ENCODE measurements at places on chromosomes 1 and 21. TPM values are rescaled to one million over a fixed set of nuclear protein-coding genes. Genes with fewer than 3 reads are reported as not detected.

DNA sequence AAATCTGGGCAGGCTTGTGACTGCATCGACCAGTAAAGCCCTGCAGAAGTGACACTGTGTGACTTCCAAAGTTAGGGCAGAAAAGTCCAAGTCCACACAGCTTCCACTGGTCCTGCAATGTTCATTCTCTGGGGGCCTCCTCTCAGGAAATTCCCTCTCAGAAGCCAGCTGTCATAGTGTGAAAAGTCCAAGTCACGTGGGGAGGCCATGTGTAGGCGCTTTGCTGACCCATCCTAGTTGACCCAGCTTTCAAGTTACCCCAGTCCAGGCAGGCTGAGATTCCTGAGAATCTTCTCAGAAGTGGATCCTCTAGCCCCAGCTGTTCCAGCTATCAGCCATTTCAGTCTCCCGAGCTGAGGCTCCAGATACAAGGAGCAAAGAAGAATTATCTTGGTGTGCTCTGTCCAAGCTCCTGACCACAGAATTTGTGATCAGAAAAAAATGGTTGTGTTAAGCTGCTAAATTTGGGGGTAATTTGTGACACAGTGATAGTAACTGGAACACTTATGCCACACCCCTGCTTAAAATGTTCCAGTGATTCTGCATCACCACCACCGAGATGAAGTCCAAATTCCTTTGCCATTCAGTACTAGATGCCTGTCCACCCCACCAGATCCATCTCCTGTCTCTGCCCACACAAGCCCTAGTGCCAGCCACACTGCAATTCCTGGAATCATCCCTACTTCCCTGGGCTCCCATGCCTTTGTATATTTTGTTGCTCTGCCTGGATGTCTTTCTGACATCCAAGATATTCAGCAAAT lies 2.5 kb upstream of the STUM start:
- H3K4me3 ChIP-seq: no peak overlapping the region
- H3K4me1 ChIP-seq: peaks cover 13% of the 10 kb centered on the region
- no peak for DNase-seq
- H3K27me3 ChIP-seq: peaks cover 46% of the 10 kb centered on the region
- no peaks in the 10 kb centered on the region for H3K36me3 ChIP-seq
- H3K27ac ChIP-seq: no peak overlapping the region

- no peak for DNase-seq
- H3K27me3 ChIP-seq: no peaks in the 10 kb centered on the region
These were observed 65.8 kb upstream of the HSD17B7 start for GRCh38 chr1:162724583-162725120.

DNA sequence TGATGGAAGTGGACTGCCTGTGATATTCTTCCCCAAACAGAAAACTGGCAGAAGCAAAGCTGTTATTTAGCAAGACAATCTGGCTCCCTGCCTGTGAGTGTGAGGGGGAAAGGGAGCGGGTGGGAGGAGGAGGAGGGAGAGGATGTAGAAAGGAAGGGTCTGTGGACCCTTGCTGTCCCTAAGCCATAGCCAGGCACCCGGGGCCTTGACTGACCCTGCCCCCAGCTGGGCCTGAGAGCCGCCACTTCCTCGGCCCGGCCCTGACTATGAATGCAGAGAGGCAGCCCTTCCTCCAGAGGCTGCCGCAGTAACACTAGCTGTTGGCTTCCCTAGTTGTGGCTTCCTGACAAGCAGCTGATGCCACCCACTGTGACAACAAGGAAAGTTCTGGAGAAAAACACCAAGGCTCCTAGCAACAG lies 13.9 kb downstream of the PLA2G2F start:
- DNase-seq: no peak
- H3K36me3 ChIP-seq: no peaks in the 10 kb centered on the region
- H3K4me3 ChIP-seq: no peak overlapping the region
- H3K27me3 ChIP-seq: no peaks in the 10 kb centered on the region

- H3K4me1 ChIP-seq: no peaks in the 10 kb centered on the region
- DNase-seq: no peak
- peaks cover 35% of the 10 kb centered on the region for H3K27me3 ChIP-seq
- H3K36me3 ChIP-seq: no peaks in the 10 kb centered on the region
- no peak overlapping the region for H3K4me3 ChIP-seq
These were observed 88.2 kb upstream of the WNT4 start for GRCh38 chr1:22231068-22231593.

DNA sequence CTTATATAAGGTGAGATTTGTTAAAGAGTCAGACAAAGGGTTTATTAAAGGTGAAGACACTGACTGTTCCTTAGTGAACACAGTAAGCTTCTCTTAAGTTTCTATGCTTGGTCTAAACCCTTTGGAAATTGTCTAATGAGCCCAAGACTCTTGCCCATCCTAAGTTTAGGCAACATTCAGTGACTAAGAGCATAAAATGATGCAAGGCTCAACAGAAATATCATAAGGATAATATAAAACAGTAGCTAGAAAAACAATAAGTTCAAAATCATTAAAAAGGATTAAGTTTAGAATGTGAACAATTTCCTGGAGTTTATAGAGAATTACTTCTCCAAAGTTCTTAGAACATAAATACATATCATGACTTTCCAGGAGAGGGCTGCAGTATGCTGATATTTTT lies 108.9 kb upstream of the PDC start:
- peaks cover 7% of the 10 kb centered on the region for H3K4me1 ChIP-seq
- no peak overlapping the region for H3K4me3 ChIP-seq
- no peak for DNase-seq
- H3K36me3 ChIP-seq: no peaks in the 10 kb centered on the region
- H3K27ac ChIP-seq: no peak overlapping the region

- peaks cover 45% of the 10 kb centered on the region for H3K4me1 ChIP-seq
- DNase-seq: no peak
- no peaks in the 10 kb centered on the region for H3K27me3 ChIP-seq
- H3K4me3 ChIP-seq: no peak overlapping the region
- H3K27ac ChIP-seq: peak overlapping the region; percentile 81
These were observed 13.8 kb downstream of the WLS start for GRCh38 chr1:68218490-68218889.

- H3K4me3 ChIP-seq: peak overlapping the region; percentile 96
- no peak for DNase-seq
- H3K27ac ChIP-seq: peak overlapping the region; percentile 87
These were observed 1.5 kb downstream of the PLK3 start for GRCh38 chr1:44801491-44802305.

- no peak overlapping the region for H3K4me3 ChIP-seq
- no peaks in the 10 kb centered on the region for H3K36me3 ChIP-seq
- no peak overlapping the region for H3K27ac ChIP-seq
- peak; percentile 56 for DNase-seq
These were observed 78.3 kb downstream of the NPHP4 start for GRCh38 chr1:5913876-5914275.

DNA sequence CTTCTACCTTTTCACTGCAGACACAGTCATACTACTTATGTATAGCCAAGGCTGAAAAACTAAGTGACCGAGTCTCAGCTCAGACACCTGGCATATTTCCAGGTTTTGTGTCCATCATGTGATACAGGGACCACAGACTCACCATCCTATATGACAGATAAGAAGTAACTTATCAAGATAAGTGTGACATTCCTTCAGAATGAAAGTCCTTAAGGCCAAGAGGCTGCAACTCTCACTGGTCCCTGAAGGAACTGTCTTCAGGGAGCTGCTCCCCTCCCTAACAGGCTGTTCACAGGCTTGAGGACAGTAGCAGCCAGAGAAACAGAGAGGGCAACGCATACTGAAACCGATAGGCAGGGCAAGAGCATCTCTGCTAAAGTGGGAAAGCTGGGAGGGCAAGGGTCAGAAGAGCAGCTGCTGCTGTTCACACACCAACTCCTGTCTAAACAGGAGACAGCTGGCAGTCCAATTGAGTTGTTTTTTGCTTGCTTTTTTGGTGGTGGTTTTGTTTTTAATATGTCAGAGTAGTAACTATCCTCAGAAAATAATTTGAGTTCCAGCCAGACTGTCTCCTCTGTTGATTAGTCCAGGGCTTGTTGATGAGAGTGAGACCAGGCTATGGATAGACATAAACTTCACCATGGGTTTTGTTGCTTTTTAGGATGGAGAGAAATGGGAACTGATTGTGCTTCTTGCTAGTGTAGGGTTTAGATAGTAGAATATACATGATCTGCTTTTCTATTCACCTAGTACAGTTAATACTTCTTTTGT lies 67.7 kb downstream of the MACF1 start:
- H3K4me1 ChIP-seq: peaks cover 56% of the 10 kb centered on the region
- H3K4me3 ChIP-seq: no peak overlapping the region
- no peaks in the 10 kb centered on the region for H3K27me3 ChIP-seq
- peak overlapping the region; percentile 82 for H3K27ac ChIP-seq
- peaks cover 10% of the 10 kb centered on the region for H3K36me3 ChIP-seq
- DNase-seq: no peak

- DNase-seq: no peak
- H3K27ac ChIP-seq: no peak overlapping the region
- H3K4me1 ChIP-seq: peaks cover 4% of the 10 kb centered on the region
These were observed 19.9 kb downstream of the VPS13D start for GRCh38 chr1:12249748-12250147.

Gene THEM5
- not detected for total RNA-seq

Gene TDRD10
- total RNA-seq: not detected

Gene CNIH3
- total RNA-seq: 4.2 TPM

Gene C1QC
- not detected for total RNA-seq
